ENCODE measurements at places on chromosomes 5 and 9. TPM values are rescaled to one million over a fixed set of nuclear protein-coding genes. Genes with fewer than 3 reads are reported as not detected.

The ORM2 gene
- polyA plus RNA-seq = not detected

The GLE1 gene
- 34.3 TPM for polyA plus RNA-seq

- DNase-seq = no peak
Measured at GRCh38 chr5:10400411-10400810, 41.3 kb upstream of the ROPN1L start.

DNA sequence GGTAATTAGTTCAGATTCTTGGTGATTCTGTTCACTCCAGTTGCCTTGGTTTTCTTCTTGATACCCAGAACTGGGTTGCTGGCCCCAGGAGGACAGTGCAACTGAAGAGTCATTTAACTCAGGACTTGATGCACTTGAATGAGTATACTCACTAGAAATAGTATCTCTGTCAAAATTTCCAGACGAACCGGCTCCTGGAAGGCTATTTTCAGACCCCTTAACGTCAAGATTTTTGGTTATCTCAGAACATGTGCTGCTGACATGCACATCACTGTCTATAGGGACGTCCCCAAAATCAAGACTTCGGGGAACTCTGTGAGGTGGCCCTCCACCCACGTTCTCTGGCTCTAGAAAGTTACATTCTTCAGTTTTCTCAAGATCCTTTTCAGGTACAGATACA lies 56.7 kb upstream of the PCA3 start:
- DNase-seq = no peak

GRCh38 chr9:131986576-131986975 lies 93.1 kb downstream of the MED27 start:
- DNase-seq = no peak

DNA sequence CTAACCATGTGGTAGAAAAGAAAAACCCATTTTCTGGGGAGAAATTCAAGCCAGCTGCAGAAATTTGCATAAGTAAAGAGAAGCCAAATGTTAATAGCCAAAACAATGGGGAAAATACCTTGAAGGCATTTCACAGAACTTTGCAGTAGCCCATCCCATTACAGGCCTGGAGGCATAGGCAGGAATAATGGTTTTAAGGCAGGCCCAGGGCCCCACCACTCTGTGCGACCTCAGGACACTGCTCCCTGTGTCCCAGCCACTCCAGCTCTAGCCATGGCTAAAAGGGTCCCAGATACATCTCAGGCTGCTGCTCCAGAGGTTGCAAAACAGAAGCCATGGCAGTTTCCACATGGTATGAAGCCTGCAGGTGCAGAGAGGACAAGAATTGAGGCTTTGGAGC lies 253.3 kb downstream of the CTNND2 start:
- no peak for DNase-seq

GRCh38 chr9:21239911-21240310 lies at the start of gene IFNA14:
Gene IFNA14, minus strand, starts transcription at chr9:21240005. Its CDS starts 70 bp downstream, at chr9:21239935.
- no peak for DNase-seq

Measured in naive B cell (primary cell).